ENCODE measurements at places on chromosomes 5 and 9.

DNA sequence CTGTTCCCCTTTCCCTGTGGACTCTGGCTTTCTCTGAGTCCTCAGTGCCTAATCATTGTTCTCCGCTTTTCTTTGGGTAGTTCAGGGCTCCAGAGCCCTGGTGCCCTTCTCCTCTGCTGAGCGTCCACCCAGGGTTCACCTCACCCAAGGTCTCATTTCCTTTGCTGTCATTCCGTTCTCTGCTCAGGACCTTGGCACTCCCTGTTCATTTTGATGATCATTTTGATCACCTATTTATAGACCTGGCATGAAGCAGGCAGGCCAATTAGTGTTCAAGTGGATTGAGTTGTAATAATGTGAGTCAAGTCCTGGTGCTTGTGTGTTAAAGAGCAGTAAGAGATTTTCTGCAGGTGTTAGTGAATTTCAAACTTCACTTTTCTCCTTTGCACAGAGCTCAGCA, 3.6 kb downstream of the TRIO start:
- DNase-seq: no peak

DNA sequence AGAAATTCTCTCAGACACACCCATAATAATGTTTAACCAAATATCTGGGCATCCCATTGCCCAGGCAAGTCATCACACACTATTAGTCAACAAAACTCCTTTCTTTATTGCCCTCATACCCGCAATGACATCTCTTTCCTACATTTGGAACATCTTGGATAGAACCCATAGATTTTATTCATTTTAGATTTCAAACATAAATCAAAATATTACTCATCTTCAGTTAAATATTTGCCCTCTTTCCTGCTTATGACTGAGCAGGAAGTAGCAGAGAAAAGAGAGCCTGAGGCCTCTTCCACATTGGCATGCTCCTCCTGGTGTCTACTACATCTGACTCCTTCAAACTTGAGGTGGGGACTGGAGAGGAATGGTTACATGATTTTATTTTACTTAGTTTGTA, 592.0 kb downstream of the CHSY3 start:
- DNase-seq: no peak

DNA sequence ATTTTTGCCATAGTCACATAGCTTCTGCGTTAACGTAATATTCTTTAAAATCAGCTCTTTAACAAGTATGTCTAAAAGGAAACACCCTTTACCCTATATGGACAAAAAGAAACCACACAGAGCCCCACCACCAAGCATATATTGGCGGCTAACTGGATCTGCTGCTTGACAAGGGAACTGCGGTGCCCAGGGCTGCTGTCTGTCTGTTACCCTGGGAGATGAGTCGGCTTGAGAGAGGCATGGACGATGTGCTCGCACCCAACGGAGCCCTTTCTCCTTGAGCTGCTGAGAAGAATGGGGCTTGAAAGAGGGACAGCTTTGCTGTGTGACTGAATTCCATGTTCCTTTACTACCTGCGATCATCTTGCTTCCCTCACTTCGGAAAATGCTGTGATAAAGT, 158.6 kb upstream of the SHB start:
- peak; percentile 4 for DNase-seq

- no peak for DNase-seq
These were observed 32.3 kb downstream of the TGFBR1 start for GRCh38 chr9:99137225-99137624.

DNA sequence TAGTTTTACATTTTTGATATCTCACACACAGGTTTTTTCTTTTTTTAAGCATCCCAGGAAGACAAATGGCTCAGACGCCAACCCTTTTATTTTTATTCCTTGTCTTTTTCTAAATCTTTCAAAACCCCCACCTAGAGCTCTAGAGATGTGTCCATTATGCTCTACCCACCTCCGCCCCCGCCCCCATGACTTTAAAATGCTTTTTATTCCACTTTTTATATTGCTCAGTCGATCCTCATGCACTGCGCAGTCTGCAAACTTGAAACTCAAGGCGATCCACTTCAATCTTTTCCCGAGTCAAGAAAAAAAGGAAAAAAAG, 411 bp upstream of the MAT2B start:
- no peak for DNase-seq

GRCh38 chr5:61625137-61625561, 293.1 kb downstream of the ZSWIM6 start:
- DNase-seq: no peak

DNA sequence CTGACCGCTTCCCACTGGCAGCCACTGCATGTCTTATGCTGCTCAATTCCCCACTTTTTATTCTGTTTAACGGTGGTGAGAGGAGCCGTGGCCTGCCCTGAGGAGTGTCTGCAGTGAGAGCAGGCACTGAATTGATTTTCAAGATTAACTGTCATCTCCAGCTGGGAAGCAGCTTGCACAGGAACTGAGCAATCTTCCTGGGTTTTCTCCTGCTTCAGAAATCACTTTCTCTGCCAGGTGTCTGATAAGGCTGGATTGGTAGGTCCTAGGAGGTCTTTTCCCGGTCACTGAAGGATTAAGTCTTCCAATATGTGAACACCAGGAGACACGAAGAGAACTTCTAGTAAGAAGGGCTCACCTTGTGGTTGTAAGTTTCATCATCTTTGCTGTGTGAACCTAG, 181.1 kb upstream of the RAD23B start:
- no peak for DNase-seq

GRCh38 chr5:139925216-139925562, 117.9 kb downstream of the NRG2 start:
- DNase-seq: no peak

GRCh38 chr9:13586587-13587374, 307.3 kb upstream of the MPDZ start:
- DNase-seq: no peak

DNA sequence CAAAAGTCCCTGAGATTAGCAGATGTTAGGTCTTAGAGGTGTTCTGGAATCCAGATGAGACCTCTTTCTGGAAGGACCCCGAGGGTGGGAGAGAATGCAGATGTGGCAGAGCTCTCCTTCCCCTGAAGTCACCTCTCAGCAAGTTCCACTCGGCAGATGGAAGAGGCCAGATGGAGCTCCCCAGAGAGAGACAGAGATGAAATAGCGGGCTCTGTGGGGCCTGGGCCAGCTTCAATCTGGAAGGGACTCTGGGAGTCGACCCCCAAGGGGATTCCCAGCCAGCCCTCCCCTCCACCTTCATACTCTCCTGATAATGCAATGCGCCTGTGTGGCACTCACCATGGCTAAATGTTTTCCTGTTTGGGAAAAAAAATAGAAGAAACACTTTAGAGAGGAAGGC, 60.2 kb downstream of the WNK2 start:
- DNase-seq: no peak

GRCh38 chr9:127917603-127918002, 762 bp upstream of the ST6GALNAC4 start:
- DNase-seq: no peak

DNA sequence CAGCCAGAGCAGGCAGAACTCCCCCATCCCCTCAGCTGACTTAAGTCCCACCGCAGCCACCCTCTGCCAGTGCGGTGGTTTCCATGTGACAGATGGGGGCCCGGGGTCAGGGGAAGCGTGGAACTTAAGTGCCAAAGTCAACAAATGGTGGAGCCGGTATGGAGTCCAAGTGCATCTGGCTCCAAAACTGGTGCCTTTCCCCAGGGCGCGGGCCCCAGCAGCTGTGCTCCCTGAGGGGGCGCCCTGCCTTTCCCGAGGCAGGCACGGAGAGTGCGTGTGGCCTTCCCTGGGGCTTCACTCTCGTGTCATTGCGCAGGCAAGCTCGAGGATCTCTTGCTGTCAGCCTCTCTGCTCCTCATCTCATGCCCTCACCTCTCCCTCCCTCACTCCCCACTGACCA, 33.8 kb downstream of the SLC46A2 start:
- no peak for DNase-seq

- DNase-seq: no peak
These were observed 217.5 kb downstream of the DRD1 start for GRCh38 chr5:175226506-175226905.

DNA sequence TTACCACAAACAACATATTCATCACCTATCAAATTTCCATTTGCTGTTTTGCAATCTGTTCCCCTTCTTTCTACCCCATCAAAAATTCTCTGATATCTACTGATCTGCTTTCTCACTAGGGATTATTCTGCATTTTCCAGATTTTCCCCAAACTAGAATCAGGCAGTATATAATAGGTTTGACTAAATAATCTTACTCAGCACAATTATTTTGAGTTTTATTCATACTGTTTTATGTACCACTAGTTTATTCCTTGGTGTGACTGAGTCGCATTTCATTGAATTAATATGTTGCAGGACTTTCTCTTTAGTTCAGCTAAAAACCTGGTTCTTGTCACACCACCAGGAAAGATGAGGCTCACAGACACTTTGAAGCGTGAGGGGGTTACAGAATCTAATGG, 131.4 kb downstream of the CYLC2 start:
- DNase-seq: no peak

GRCh38 chr5:135546912-135547311, 11.1 kb upstream of the NEUROG1 start:
- DNase-seq: no peak

GRCh38 chr5:34659168-34659567, 3.0 kb downstream of the RAI14 start:
- no peak for DNase-seq

DNA sequence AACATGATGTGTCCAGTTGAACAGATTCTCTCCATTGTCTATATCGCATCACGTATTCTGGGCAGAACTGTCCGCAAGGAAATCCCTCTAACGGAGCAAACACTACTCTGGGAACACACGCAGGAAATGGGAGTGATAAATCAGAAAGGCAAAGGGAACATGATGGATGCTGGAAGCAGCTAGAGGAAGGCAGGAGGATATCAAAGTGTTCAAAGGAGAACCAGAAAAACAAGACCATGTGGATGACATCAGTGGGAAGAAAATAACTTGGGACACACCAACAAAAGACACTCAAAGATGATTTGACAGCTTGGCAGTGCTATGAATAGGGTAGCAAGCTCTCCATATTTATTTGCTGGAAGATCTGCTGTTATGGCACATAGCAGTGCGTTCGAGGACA, 142.9 kb downstream of the PLK2 start:
- no peak for DNase-seq

- no peak for DNase-seq
These were observed 1871.9 kb upstream of the CDH6 start for GRCh38 chr5:29321591-29321990.

DNA sequence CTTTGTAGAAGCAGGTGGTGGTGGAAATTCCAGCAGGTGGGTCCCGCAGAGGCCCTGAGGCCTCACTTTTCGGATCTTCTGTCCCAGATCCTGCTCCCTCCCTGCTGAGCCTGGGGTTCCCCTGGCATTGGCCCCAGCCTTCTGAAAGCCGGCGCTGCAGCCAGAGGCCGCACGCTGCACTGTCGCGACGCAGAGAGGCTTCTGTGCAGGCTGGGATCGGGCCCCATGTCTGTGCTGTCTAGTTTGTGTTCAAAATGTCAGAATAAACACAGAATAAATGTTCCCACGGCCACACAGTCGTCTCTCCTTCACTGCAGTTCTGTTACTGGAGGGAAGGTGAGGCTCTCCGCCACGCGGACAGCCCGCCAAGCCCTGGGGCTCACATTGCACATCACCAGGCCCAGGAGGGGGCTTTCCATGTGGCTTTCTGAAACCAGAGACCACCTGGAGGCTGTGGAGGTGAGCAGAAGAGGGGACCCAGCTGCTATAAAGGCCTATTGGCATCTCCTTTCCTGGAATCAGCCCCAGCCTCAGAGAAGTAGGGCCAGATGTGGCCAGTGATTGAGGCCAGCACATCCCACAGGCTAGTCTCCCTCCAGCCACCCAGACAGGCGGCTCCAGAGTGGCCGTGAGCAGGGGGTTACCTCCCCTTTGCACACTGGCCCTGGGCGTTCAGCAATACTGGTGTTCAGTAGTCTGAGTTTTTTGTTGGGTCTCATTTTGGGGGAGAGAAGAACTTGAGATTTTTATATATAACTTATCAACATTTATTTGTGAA, 46.5 kb downstream of the USP20 start:
- DNase-seq: no peak

DNA sequence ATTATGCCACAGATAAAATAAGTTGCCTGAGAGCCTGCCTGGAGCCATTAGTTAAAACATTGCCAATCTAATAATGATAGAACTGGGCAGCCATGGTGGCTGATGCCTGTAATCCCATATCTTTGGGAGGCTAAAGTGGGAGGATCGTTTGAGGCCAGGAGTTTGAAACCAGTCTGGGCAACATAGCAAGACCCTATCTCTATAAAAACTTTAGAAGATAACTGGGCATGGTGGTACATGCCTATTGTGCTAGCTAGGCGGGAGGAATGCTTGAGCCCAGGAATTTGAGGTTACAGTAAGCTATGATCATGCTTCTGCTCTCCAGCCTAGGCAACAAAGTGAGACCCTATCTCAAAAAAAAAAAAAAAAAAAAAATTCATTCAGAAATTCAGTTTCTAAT, 52.6 kb downstream of the RAI14 start:
- DNase-seq: no peak

GRCh38 chr5:126516852-126517251, 78.2 kb downstream of the ALDH7A1 start:
- no peak for DNase-seq

DNA sequence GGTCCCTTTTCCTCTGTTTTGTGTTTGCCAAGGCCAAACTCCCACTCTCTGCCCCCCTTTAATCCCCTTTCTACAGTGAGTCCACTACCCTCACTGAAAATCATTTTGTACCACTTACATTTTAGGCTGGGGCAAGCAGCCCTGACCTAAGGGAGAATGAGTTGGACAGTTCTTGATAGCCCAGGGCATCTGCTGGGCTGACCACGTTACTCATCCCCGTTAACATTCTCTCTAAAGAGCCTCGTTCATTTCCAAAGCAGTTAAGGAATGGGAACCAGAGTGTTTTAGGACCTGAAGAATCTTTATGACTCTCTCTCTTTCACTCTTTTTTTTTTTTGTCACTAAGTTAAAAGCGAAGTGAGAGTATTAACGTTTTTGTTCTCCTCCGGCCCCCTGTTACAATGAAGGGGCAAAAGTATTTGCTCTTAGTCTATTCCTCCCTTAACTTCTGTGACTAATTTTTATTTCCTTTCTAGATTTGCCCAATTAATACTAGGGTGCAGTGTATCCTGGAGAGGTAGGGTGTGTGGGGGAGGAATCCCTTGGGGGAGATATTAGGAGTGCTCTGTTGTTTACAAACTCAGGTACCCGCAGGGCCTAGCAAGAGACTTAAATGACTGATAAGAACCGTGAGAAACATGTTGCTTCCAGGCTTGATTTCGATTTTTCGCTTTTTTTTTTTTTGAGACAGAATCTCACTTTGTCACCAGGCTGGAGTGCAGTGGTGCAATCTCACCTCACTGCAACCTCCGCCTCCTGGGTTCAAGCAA, 14.7 kb downstream of the GM2A start:
- no peak for DNase-seq

- DNase-seq: no peak
These were observed 51.2 kb downstream of the SAR1B start for GRCh38 chr5:134581241-134581981.

GRCh38 chr9:8457055-8457454, 657.5 kb upstream of the DMAC1 start:
- DNase-seq: no peak

DNA sequence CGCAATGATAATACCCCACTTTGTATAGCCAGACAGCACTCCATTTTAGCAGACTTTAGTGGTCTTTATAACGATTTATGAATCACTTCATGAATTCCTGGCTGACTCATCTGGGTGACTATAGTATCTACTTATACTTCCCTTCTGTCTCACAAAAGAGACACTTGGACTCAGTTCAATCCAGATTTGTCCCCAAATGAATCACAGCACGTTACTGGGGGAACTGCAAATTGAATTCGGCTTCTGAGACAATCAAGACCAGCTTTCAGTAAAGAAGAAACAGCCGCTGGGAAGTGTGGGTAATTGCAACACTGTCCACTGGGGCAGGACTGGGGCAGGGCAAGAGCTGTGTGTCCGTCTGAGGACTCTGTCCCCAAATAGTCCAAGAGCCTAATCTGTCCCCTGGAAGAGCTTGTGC, 337.3 kb upstream of the RFX3 start:
- DNase-seq: no peak
